ENCODE measurements at places on chromosomes 3 and 15.
A peak's percentile ranks its signal among the peaks of the same experiment; 100 is the strongest.

- no peak for DNase-seq
These were observed 5.7 kb upstream of the FOXB1 start for GRCh38 chr15:59998305-59998949.

GRCh38 chr15:41809121-41809520 lies 18.8 kb upstream of the JMJD7 start:
- DNase-seq = no peak

DNA sequence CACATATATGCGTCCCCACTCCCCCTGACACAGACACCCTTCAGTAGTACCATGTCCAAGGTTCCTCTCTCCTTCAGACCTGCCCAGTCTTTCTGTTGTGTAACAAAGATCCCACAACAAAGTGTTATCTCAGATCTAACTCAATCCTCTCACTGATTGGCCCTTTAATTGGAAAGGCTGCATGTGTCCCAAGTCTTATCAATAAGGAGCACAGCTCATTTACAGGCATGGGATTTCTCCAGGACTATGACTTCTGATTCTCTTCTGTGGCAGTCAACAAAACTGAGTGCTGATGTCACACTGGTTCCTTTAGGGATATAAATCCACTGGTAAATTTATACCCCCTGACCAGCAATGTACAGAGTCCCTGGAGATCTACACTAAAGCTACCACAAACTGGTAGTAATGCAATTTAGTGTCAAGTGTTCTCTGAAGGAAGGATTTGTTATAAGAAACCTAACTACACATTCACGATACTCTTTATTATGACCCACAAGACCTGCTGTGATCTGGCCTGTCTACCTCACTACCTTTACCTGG lies 28.1 kb downstream of the CLK3 start:
- DNase-seq = no peak

- DNase-seq = no peak
These were observed 82.6 kb upstream of the ATP11B start for GRCh38 chr3:182710557-182711157.

GRCh38 chr15:47294765-47295259 lies 422.5 kb upstream of the SEMA6D start:
- DNase-seq = no peak

DNA sequence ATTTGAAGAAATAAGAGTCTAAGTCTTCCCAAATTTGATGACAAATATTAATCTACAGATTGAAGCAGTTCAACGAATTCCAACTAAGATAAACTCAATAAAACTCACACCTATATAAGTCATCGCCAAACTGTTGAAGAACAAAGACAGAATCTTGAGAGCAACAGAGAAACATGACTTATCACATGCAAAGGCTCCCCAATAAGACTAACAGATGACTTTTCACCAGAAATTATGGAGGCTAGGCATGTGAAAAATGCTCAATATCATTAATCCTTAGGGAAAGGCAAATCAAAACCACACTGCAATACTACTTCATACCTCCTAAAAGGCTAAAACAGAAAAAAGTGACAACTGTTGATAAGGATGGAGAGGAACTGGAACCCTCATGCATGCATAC lies 517.6 kb upstream of the SUCLG2 start:
- DNase-seq = no peak

- DNase-seq = no peak
These were observed 14.1 kb upstream of the PRSS50 start for GRCh38 chr3:46731795-46732194.

GRCh38 chr3:156782921-156783320 lies 43.2 kb upstream of the LEKR1 start:
- no peak for DNase-seq

DNA sequence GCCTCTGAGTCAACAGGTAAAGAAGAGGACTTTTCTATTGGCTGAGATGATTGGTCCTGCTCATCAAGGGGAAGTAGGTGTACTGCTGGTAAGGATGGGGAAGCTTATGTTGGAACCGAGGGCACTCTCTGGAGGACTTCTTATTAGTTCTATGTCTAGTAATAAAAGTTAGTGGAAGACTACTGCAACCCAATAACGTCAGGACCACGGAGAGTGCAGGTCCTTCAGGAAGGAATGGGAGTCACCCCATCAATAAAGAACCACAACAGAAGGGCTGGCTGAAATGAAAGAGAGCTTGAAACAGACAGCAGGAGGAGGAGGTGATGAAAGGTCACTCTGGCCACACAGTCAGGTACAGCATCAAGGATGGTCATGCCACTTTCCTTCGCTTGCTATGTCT lies 68.8 kb upstream of the PRR23E start:
- no peak for DNase-seq

DNA sequence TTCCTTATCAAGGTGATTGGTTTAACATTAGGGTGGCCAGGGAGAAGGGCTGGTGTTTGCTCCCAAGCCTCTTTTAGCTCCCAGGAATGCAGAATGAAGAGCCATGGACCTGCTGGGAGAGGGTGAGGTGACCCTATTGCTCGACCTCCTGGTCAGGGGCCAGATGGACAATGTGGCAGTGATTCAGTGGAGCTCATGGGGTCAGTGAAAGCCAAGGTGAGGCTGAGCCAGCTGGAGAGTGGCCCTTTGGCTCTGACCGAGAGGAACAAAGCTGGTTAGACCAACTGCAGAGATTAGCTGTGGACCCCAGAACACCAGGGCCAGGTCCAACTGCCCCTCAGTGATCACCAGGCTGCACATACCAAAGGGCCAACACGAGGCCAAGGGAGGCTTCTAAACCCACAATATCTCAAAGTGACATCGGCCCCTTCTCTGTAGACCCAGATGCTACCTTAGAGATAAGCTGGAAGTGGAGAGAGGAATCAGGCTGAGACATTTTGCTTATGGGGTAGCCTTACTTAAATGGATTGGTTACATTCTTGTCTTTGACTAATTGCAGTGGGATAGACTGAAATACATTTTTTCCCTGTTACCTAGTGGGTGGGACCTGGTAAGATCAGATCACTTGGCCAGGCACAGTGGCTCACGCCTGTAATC lies 15.8 kb upstream of the BTBD1 start:
- no peak for DNase-seq

DNA sequence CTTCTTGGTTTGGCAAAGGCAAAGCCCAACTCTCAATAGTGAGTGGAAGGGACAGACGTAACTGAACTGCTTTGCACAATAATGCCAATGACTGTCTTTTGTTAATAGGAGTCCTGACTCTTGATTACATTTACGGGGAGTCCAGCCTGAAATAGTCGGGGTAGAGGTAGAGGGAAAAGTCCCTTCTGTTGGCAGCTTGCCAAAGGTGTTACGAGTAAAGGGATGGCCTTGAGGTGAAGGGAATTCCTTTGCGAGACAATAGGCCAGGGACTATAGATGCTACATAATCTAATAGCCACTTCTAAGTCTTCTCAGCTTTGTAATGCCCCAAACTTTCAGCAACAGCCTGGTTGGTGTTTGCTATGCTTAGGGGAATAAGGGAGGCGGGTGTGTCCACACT lies 2.2 kb upstream of the SENP2 start:
- no peak for DNase-seq

- no peak for DNase-seq
These were observed 328.1 kb upstream of the RGMA start for GRCh38 chr15:93417156-93417555.

GRCh38 chr3:38711321-38711720 lies 61.8 kb upstream of the SCN5A start:
- DNase-seq = no peak

GRCh38 chr3:155737844-155738460 lies 6.9 kb downstream of the PLCH1 start:
- no peak for DNase-seq

GRCh38 chr3:127077068-127077467 lies 94.2 kb downstream of the PLXNA1 start:
- no peak for DNase-seq

GRCh38 chr3:71372241-71372768 lies 211.2 kb downstream of the FOXP1 start:
- no peak for DNase-seq

- DNase-seq = peak; percentile 71
These were observed 36.3 kb downstream of the CHST14 start for GRCh38 chr15:40506964-40507571.

DNA sequence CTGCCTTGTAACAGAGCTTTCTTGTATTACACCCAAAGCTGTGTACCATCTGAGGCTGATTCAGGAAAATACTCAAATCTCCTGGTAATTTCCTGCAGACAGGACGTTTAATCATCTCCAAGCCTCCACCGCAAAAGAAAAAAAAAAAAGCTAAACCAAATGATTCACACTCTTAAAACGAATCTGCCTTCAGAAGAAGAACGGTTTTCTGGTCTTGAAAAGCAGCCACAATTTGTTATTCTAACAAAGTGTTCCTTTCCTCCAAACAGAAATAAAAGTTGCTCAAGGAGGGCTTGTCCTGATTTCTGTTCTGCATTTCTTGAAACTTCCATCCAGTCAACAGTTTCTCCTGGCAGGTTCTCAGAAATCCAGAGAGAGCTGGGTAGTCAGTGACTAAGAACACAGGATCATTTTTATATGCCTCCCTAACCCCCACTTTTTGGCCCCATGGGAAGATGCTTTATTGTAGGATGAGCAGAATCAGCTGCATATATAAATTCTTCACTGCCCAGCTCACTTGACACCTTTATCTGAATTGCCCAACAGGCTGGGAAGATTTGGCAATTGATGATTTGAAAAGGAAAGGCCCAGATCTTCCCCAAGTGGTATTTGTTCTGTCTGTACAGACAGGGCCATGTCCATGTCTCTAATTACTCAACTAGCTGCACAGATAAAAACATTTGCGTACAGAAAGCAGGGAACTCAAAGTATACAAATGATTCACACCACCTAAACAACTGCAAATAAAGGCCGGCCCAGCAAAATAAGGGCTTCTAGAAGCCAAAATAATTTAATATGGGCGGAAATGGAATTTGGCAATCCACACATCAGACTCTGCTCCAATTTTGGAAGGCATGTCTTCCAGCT lies 41.0 kb upstream of the PRICKLE2 start:
- no peak for DNase-seq
